ENCODE measurements at places on chromosomes 12 and 14.
A peak's percentile ranks its signal among the peaks of the same experiment; 100 is the strongest.

GRCh38 chr14:29529418-29529817 lies 398.2 kb downstream of the PRKD1 start:
- DNase-seq, result peak; percentile 37

GRCh38 chr12:1848745-1849144 lies 28.4 kb downstream of the LRTM2 start:
- no peak for DNase-seq

- no peak for DNase-seq
Measured at GRCh38 chr14:93862265-93862664, 64.9 kb upstream of the FAM181A start.

- peak; percentile 69 for DNase-seq
Measured at GRCh38 chr12:97173688-97174410, 266.8 kb downstream of the NEDD1 start.

DNA sequence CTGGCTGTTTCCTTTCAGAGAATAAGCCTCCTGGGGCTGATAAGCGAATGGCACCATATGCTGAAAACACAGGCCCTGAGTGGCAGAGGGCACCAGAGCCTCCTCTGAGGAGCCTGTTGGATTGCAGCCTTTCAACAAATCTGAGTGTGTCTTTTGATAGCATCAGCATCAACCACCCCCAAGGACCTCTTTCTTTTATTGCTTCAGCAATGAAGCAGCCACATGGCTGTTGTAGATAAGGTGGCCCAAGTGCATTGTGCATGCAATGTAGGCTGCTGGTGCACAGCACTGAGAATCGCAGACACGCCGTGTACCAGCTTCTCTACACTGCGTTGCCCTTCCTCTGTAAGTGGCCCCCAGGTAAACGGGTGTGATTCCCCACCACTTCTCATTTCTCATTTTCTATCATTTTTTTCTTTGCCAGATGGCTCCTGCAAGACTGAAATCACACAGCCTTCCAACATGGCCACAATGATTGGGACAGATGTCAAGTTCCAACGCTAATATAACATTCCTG lies 191.7 kb downstream of the DAD1 start:
- no peak for DNase-seq

- no peak for DNase-seq
Measured at GRCh38 chr12:38931461-38931860, 26.1 kb upstream of the CPNE8 start.

DNA sequence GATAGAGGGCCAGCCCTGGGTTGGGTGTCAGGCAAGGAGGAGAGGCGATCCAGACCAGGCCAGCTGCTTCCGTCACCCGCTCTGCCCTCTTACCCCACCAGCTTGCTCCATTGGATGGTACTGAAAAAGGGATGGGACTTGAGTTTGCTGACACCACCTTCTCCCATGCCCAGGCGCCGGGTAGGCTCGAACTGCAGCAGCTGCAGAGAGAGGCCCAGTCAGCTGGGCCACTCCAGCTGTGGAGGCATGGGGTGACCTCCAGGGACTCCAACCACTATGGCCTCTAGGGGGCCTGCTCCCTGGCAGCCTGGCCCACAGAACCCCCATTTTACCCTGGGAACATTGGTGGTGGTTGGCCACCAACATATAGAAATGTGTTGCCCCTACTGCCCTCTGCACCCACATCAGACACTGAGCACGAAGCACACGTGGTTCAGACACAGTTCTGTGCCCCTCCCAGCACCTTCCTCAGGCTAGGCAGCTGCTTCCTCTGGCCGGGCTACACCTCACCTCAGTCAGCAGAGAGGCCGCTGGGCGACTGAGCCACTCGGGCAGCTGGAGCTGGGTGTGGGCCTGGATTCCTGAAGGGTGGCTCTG lies 16.0 kb downstream of the RPS6KL1 start:
- DNase-seq, result no peak

- DNase-seq, result peak; percentile 89
Measured at GRCh38 chr14:70822530-70823185, 13.3 kb upstream of the MAP3K9 start.

GRCh38 chr14:55715889-55716288 lies 135.9 kb downstream of the KTN1 start:
- no peak for DNase-seq

DNA sequence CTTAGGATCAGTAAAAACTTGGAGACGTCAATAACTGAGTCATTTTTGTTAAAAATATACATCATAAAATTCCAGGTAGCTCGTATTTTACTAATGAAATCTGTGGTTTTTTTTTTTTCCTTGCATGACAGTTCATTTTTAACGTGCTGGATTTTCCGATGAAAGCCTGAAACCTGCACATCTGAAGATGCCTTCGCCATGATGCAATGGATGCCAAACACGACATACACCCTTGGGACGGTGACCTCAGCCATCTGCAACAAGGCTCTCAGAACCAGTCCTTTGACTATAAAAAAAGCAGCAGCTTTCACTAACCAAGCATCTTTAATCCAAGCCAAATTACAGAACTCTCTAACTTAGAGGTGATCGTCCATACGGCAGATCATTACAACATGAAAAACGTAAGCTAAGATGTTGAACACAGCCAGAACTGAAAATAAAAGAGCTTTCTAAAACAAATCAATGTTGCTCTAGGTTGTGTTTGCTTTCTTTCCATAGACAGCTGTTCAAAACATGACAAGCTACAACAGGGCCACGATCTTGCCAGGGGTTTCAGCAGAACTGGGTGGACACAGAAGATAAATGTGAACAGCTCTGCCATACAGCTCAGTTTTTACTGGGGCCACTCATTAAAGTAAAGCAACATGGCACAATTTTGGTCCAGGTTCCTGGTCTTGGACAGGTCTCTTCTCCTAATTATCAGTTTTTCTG lies 7.8 kb downstream of the NIN start:
- DNase-seq, result no peak

- DNase-seq, result no peak
Measured at GRCh38 chr12:80867941-80868340, 69.8 kb downstream of the LIN7A start.

GRCh38 chr12:5374713-5375112 lies 57.2 kb upstream of the NTF3 start:
- DNase-seq, result no peak

GRCh38 chr12:5921027-5921909 lies 23.8 kb downstream of the ANO2 start:
- DNase-seq, result no peak

GRCh38 chr12:52524241-52524897 lies 4.2 kb upstream of the KRT5 start:
- no peak for DNase-seq

GRCh38 chr12:81953541-81953940 lies 194.4 kb upstream of the PPFIA2 start:
- DNase-seq, result no peak

DNA sequence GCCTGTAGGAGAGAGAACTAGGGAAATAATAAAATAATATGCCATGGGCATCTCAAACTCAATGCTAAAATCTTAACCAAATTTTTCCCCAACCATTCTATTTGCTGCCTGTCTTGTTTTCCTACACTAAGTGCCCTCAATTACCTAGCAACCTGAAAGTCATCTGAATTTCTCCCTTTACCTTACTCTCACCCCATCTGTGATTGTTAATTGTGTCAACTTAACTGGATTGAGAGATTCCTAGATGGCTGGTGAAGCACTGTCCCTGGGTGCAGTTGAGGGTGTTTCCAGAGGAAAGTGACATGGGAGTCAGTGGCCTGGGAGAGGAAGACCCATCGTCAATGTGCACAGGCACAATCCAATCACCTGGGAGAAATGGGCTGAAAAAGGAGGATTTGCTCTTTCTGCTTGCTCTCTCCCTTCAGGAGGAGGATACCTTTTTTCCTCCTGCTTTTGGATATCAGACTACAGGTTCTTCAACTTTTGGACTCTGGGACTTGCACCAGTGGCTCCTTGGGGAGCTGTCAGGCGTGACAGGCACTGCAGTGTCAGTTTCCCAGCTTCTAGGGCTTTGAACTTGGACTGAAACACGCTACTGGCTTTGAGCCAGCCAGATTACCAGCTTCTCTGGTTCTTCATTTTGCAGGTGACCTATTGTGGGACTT lies 100.1 kb downstream of the PPP1R12A start:
- DNase-seq, result no peak
